Central memory CD4-positive, alpha-beta T cell (primary cell): ENCODE measurements at places on chromosomes 4 and X.
A peak's percentile ranks its signal among the peaks of the same experiment; 100 is the strongest.

GRCh38 chr4:85779165-85779564 is 304.2 kb downstream of the ARHGAP24 start:
- no peak for DNase-seq

- no peak for DNase-seq
Measured at GRCh38 chr4:120921456-120922380, 808 bp downstream of the PRDM5 start.

- no peak for DNase-seq
Measured at GRCh38 chr4:67918428-67918827, 34.6 kb upstream of the TMPRSS11D start.

- DNase-seq, result no peak
Measured at GRCh38 chrX:74304016-74304415, at the start of gene ZCCHC13. TSS of gene ZCCHC13 (plus strand) at chrX:74304180. CDS start at chrX:74304267, 87 bp downstream.

- DNase-seq, result no peak
Measured at GRCh38 chr4:8817813-8818062, 53.9 kb downstream of the HMX1 start.

GRCh38 chr4:111174331-111174730 is 551.5 kb upstream of the PITX2 start:
- DNase-seq, result no peak

GRCh38 chr4:80423553-80424224 is 88.2 kb downstream of the CFAP299 start:
- DNase-seq, result no peak

GRCh38 chrX:8868906-8869305 is 67.7 kb upstream of the FAM9A start:
- no peak for DNase-seq

GRCh38 chrX:67543818-67544217 is at the start of gene AR:
TSS of gene AR (plus strand) at chrX:67544021. CDS start at chrX:67545147, 1,126 bp downstream.
- DNase-seq, result no peak

- no peak for DNase-seq
Measured at GRCh38 chr4:15327311-15328298, 100.2 kb upstream of the C1QTNF7 start.

- DNase-seq, result no peak
Measured at GRCh38 chr4:124018383-124019317, 622.1 kb downstream of the SPRY1 start.

- DNase-seq, result no peak
Measured at GRCh38 chrX:96715481-96715880, 30.8 kb downstream of the DIAPH2 start.

DNA sequence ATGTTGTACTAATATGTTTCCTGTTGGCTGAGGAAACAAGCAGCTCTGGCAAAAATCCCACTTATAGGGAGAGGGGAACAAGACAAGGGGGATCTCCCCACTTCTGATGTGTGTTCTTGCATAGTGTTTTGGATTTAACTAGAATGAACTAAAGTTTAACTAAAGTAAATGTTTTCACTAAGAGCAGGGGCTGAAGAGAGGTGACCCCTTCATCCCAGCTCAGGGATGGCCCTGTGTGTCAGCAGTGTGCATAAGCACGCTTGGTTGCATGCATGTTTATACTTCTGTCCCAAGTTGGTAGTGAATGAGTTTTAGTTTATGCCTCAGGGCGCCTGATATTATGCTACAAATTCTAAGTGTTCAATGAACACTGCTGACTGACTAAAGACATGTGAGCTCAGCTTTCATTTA is 169.4 kb downstream of the MGST2 start:
- DNase-seq, result no peak

DNA sequence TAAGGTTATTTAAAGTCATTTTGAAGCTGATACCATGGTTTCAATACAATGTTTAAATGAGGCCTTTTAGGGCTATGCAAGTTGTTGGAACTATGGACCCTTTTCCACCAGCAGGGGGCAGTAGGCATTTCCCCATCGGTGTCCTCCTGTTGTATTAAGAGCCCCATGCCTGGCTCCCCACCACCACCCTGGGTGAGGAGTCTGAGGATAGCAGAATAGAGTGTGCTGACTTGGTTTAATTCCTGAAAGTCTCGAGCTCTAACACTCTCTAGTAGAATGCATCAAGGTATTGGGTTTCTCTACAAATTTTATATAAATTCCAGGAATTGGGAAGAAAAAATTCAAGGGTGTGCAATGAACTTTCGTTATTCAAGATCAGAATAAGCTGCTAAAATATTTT is 234.8 kb upstream of the JADE1 start:
- peak; percentile 41 for DNase-seq

GRCh38 chr4:81845273-81845672 is 373.6 kb upstream of the RASGEF1B start:
- no peak for DNase-seq

DNA sequence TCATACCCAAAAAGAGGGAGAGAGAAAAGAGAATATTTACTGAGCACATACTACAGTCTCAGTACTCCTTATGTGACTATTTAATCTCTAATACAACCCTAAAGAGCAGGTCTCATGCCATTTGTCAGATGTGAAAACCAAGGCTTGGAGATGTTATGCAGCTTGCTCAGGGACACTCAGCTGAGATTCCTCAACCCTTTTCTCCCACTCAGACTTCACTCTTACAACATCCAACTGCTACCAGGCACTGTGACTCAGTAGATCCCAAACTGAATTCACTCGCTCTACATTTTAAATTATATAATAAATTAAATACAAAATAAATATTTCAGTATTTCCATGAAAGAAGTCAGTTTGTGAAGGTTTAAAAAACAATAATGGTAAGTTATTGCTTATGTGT is 53.7 kb downstream of the TSPAN5 start:
- DNase-seq, result no peak

DNA sequence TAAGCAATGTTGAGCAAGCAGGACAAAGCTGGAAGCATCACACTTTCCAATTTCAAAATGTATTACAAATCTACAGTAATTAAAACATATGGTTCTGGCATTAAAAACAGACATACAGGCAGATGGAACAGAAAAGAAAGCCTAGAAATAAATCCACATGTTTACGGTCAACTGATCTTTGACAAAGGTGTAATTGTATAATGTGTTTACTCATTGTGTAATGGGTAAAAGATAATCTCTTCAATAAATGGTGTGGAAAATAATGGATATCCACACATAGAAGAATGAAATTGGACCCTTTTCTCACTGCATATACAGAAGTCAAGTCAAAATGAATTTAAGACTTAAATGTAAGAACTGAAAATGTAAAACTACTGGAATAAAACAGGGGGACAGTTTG is 394.2 kb downstream of the ANKRD50 start:
- no peak for DNase-seq

GRCh38 chrX:130443875-130444274 is 42.1 kb downstream of the RBMX2 start:
- DNase-seq, result no peak

DNA sequence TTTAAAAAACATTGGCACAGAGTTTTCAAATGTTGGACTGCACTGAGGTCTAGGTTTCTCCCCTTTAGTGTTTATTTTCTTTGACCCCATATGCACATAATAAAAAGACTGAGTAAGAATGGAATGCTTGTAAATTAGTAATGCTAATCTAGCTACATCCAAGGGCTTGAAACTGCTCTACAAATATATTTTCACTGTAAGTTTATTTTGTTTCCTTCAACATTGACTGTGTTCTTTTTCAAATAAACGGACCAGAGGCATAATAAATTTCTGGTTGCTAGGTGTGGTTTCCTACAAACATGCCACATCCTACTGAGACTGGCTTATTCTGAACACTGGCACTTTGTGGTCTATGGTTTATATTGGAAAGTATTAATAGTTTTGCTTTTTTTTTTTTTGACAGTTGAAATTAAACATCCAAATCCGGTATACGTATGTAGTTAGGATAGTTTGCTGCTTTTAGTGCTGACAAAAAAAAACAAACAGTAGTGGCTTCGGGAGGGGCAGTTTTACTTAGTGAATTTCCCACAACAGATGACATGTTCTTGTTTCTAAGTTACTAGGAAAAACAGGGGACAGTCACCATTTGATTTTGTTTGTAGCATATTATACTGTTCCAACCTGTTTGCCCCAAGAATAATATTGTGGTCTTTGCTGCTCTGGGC is 13.2 kb downstream of the CA5B start:
- peak; percentile 86 for DNase-seq

- no peak for DNase-seq
Measured at GRCh38 chrX:52933213-52933612, 25.1 kb downstream of the FAM156A start.

- DNase-seq, result no peak
Measured at GRCh38 chr4:165403637-165404036, 24.8 kb downstream of the CPE start.

GRCh38 chrX:2351321-2351720 is 149.5 kb downstream of the DHRSX start:
- DNase-seq, result no peak

GRCh38 chr4:103996064-103996463 is 276.3 kb upstream of the TACR3 start:
- DNase-seq, result no peak

- DNase-seq, result no peak
Measured at GRCh38 chr4:38572793-38573192, 91.2 kb upstream of the KLF3 start.

DNA sequence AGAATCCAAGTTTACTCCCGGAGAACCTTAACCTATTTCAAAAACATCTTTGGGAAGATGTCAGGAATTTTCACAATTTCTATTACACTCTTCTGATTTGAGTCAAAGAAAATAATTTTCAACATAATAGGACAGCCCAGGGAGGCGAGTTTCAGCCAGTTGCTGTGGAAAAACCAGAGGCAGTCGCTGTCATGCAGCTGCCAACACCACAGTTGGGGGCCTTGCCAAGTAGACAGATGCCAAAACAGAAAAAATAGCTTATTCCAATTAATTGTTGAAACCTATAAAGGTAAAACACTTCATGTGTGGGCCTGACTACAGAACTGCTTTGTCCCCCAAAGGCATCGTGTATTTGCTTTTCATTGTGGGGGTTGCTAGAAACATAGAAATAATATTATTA is 225.8 kb downstream of the DMD start:
- DNase-seq, result no peak

- no peak for DNase-seq
Measured at GRCh38 chrX:149571770-149572169, 15.5 kb downstream of the MAGEA9B start.

GRCh38 chrX:111052478-111052877 is 43.5 kb upstream of the PAK3 start:
- DNase-seq, result peak; percentile 27

- DNase-seq, result no peak
Measured at GRCh38 chr4:77169481-77169880, 12.5 kb downstream of the CCNG2 start.

DNA sequence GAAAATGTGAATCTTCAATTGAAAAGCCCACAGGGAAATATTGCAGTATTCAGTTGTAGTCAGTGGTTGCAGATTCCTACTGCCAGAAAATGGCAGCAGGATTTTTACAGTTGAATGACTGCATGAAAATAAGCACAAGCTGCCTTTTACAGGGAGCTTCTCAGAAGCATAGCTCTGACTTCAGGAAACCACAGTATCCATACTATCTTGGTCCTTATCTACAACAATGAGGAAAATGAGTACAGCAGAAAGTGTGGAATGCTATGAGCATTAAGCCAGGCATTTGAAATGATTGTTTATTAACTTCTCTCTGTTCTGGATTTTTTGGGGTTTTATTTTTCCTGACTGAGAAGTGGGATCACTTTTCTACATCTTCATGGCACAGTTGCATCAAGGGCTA is 34.6 kb upstream of the PRRG1 start:
- no peak for DNase-seq

- no peak for DNase-seq
Measured at GRCh38 chr4:7083597-7084563, 16.0 kb upstream of the GRPEL1 start.

GRCh38 chr4:163755013-163755412 is 260.5 kb downstream of the TMA16 start:
- peak; percentile 33 for DNase-seq

GRCh38 chrX:120839491-120839890 is 36.2 kb downstream of the CT47B1 start:
- no peak for DNase-seq

- DNase-seq, result no peak
Measured at GRCh38 chr4:185424905-185425646, 688 bp downstream of the UFSP2 start.

- DNase-seq, result no peak
Measured at GRCh38 chr4:169940460-169940859, 85.7 kb downstream of the MFAP3L start.

DNA sequence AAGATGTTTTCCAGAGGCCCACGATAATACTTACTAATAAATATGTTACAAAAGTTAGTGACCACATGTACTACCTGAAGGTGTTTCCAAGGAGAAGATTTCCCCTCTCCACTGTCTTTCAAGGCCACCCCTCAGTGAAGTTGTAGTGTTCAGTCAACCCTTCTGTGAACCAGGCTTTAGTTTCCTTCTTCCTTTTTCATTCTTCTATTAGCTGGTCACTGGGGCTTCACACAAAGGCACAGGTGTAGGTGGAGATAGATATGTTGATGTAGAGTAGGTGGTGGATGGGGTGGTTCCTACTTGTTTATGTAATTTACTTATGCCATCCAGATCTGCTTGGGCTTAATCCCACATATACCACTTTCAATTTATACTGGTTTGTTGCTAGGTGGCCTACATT is 43.3 kb upstream of the ADAM29 start:
- DNase-seq, result no peak

DNA sequence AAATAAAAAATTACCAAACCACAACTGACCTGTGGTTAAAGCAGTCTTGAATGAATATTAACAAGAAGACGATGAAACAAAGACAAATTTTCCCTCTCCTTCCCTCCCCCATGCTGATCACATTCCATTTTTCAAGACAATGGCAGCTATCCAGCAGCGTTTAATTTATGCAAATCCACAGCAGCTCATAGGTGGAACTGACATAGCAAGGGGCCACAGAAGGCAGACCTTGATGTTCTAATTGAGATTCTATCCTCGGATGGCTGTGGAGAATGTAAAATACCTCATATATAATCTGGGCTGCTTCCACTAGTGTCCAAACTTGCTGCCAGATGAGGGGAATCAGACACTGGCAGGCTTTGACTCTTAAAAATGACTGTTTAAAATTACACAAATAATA is 211.5 kb downstream of the CHRDL1 start:
- DNase-seq, result no peak

DNA sequence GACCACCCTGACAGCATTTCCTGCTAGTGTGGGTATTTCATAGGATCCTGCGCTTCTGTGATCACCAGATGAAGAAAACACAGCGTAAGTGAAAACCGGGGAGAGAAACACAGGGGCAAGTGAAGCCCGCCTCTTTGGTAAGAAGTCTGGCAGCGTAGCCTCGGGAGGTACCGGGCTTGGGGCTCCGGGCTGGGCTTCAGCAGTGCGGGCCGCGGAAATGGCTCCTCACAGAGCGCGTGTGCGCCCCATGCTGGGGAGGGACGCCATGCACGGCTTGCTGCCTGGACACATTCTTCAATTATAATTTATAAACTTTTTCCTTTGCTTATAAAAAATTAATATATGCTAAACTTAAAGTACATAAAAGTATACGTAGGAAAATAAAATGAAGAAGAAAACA is 151.5 kb downstream of the AFAP1 start:
- DNase-seq, result no peak

- peak; percentile 53 for DNase-seq
Measured at GRCh38 chr4:99811850-99812249, 4.8 kb upstream of the DAPP1 start.
